ENCODE measurements at places on chromosomes 16 and 17.
A peak's percentile ranks its signal among the peaks of the same experiment; 100 is the strongest.

DNA sequence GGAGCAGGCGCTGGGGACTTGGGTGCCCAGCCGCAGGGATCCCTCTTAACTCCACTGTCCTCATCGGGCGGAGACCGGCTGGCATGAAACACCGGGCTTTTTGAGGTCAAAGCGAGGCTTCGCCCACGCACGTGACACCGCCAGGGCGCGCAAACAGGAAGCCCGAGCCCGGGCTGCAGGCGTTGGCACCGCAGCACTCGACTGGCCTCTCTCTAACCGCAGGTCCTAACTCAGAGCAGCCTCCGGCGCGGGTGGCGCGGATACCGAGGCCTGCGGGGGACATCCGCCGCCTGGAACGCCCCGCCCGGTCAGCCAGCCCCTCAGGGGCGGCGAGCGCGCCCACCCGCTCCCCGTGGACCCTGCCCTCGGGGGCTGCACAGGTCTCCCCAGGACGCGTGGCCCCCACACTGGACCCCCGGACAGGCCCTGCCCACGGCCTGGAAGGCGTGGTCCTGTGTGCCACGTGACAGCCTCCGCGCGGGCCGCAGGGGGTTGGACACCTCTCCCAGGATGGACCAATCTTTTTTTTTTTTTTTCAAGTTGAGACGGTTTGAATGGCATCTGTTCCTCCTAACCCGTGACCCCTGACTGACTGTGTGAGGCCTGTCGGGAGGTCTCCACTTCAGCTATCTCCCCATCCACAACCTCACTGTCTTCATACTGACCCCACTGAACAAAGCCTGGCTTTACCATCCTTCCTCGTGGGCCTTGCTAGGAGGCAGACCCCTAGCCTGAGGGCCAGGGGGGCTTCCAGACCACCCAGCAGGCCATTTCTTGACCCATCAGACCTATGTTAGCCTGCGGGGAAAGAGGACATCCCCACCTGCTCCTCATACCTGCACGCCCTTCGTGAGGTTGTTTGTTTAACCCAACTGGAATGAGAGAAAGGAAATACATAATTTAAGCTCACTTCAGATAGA, 8.4 kb upstream of the SLC47A2 start:
- peak; percentile 83 for DNase-seq

- DNase-seq = no peak
Observed at GRCh38 chr16:85563515-85564276, 49.4 kb upstream of the GSE1 start.

DNA sequence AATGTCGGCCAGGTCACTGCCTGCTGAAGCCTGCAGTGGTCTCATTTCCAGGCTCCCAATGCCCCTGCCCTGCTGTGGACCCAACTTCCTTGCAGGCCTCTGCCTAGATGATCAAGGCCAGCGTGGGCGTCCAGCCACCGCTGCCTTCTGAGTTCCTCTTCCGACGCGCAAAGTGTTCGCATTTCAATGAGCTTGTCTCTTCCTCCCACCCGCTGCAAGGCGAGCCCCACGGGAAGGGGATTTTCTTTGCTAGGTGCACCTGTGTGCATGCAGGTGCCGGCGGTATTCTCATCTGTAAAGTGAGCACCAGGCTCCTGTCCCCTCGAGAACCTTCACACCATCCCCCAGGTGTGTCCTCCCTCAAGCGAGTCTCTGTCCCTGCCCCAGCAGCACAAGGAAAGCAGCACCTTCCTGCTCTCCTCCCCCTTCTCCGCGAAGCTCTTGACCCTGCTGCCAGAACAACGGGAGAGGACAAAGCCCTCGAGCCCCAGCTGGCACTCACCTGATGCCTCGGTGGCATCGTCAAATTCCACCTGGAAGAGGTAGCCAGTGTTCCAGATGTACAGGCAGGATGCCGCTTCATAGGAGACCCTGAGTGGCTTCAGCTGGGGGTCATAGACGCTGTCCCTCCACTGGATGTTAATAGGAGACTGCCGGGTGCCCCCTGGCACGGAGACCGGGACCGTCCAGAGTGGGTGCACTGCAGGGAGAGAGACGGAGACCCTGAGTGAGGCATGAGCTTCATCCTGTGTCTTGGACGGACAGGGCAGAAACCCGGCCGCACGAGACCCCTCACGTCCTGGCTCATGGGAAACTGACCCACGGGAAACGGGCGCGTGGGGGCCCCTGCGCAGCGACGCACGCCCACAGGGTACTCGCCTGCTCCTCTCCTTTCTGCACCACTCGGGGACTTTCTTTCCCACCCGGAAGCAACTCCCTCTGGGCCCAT, 9.8 kb downstream of the CA5A start:
- DNase-seq = no peak

DNA sequence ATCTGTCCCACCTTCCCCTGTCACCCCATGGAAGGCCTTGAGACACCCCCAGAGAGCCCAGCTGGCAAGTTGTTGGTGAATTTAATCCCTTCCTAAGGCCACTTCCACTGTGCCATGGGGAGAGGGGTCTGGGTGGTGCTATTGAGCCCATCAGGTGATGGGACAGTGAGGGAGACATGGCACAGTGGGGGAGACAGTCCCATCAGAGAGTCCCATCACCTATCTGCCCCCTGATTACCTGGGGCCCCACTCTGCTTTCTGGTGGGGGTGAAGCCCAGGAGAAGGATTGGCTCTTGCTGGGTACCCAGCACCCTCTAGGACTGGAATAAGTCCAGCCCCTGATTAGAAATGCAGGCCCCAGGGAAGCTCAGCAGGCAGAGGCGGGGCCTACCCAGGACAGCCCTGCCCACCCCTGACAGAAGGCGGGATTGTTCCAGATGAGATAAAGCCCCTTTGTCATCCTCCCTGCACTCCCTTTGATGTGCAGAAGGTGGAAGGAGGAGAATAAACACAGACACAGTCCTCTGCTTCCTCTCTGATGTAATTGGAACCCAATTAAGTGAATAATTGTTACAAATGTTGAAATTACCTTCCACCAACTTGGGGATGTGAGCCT, 18.9 kb downstream of the TMEM132E start:
- DNase-seq = no peak

All from Peyer's patch (tissue), 4 donors.